ENCODE measurements at places on chromosomes 3 and 15. TPM values are rescaled to one million over a fixed set of nuclear protein-coding genes. Genes with fewer than 3 reads are reported as not detected.

DNA sequence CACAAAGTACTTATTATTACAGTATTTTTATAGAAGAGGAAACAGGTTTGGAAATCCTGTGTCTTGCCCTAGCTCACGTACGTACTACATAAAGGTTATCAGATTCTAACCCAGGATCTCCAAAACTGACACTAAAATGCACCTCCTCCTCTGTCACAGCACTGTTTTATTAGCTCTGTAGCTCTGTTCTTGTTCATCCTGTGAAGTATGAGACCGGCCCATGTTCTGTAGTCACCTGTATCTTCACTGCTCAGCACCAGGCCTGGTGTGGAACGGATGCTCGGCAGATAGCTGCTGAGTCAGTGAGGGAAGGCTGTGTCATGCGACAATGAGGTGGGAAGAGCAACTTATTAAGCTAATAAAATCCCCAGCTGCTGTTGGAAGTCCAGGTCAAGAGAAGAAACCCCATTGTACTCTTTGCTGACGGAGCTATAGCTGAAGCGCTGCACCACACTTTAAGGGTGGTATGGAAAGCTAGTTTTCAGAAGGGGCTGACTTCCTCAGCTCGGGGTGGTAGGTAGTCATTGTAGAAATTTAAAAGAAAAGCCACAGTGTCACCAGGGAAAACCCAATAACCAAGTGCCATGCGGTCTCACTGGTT is 22.8 kb downstream of the BCL2A1 start:
- no peak overlapping the region for H3K4me3 ChIP-seq
- no peak overlapping the region for H3K27ac ChIP-seq
- no peaks in the 10 kb centered on the region for H3K36me3 ChIP-seq
- no peaks in the 10 kb centered on the region for H3K27me3 ChIP-seq
- H3K4me1 ChIP-seq = no peaks in the 10 kb centered on the region
- DNase-seq = no peak

- H3K27me3 ChIP-seq = no peaks in the 10 kb centered on the region
- DNase-seq = no peak
- no peaks in the 10 kb centered on the region for H3K36me3 ChIP-seq
- H3K27ac ChIP-seq = no peak overlapping the region
- peaks cover 4% of the 10 kb centered on the region for H3K4me1 ChIP-seq
Measured at GRCh38 chr3:57816471-57817095, 60.5 kb downstream of the SLMAP start.

Gene RSRC1
- 22.8 TPM for total RNA-seq

DNA sequence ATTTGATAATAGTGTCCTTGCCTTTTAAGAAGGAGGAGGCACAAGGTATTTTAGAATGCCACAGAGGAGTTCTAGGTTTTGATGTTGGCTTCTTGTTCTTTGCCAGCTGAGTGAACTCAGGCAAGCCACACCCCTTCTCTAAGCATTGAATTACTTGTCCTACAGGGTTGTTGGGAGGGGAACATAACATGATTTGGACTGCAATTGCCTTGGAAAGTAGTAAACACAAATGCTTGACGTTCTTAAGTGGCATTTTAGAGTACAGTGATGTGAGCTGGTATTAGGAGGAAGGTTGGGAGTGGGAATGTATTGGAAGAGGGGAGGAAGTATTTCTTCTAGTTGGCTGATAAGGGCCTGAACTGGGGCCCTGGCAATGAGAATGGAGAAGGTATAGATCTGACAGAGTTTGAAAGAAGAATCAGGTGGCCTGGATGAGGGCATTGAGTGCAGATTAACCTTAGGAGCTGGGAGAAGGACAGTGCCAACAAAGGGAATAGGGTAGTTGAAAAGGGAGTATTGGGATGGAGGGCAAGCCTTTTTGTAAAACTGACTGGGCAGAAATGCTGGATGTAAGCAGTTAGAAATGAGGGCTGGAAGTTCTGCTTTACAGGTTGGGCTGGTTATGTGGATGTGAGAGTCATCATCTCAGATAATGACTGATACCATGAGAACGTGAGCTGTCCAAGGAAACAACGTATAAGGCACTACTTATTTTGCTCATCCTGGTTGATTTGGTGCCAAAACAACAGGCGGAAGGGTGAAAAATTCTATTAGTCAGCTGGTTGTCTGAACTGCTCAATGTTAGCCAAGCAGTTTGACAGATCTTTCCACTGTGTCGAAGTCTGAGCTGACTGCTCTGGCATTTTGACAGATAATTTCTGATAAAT is 16.7 kb downstream of the KAT2B start:
- H3K36me3 ChIP-seq = no peaks in the 10 kb centered on the region
- H3K27ac ChIP-seq = peak overlapping the region; percentile 96
- no peak overlapping the region for H3K4me3 ChIP-seq

DNA sequence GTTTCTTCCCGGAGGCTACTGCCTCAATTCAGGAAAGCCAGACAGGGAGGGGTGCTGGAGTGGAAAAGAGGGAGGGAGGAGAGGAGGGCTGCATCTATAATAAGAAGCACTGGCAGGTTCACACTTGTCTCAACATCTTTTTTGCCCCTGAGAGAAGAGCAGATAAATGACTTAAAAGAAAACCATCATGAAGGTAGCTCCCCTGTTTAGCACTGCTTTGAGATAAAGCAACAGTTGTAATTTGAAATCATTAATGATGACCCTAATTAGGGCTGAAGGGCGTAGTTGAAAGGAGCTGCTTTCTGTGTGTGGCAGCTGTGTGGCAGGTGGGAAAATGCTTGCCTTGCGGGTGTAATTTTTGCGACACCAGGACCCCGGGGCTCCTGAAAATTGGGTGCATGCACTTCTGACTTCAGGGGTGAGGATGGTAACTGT is 222.8 kb upstream of the IL12A start:
- no peaks in the 10 kb centered on the region for H3K36me3 ChIP-seq
- H3K27ac ChIP-seq = peak overlapping the region; percentile 17
- H3K4me3 ChIP-seq = peak overlapping the region; percentile 84
- H3K4me1 ChIP-seq = peaks cover 27% of the 10 kb centered on the region
- H3K27me3 ChIP-seq = peaks cover 14% of the 10 kb centered on the region
- DNase-seq = no peak

DNA sequence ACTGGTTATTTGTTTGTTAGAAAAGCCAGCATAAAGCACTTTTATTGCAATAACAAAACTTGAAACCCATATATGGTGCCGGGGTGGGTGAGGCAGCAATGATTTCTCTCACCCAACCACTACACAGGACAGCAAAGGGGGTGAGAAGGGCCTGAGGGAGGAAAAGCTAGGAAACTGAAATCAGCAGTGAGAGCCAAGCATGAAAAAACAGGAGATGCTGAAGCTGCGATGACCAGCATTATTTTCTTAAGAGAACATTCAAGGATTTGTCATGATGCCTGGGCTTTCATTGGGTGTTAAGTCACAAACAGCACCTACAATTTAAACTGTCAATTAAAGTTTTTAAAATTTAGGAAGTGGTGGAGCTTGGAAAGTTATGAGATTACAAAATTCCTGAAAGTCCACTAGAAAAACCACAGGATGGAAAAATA is 11.9 kb upstream of the TM4SF4 start:
- no peaks in the 10 kb centered on the region for H3K4me1 ChIP-seq
- no peaks in the 10 kb centered on the region for H3K27me3 ChIP-seq

Data from lung (tissue), 17 donors.